T-helper 2 cell treated with Interferon-gamma antibody and Interleukin-4, amounts not matched to agents 5 μg/mL and 100 μg/mL, for 36 hours (primary cell): ENCODE measurements at places on chromosomes 12 and 14.

DNA sequence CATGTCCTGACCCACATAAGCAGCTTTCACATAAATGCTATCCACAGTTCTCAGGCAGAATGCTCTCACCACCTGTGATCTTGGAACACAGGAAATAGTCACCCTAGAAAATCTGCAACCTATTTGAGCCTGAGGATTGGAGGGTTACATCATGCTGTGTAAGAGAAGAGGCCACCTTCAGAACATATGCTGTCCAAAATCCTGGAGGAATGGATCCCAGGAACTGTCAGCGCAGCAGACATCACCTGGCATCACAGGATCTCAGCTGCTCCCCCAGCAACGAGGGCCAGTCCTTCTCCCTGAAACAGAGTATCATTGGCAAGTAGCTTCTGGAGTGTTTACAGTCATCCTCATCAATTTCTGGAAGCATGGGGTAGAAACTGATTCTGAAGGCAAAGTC lies 63.2 kb upstream of the LTA4H start:
- DNase-seq, result no peak

GRCh38 chr12:124518051-124518932 lies 49.1 kb downstream of the NCOR2 start:
- DNase-seq, result no peak

GRCh38 chr12:49057888-49058287 lies 2.7 kb downstream of the KMT2D start:
- no peak for DNase-seq

- no peak for DNase-seq
Measured at GRCh38 chr14:20723488-20723887, 22.2 kb upstream of the EDDM3A start.

DNA sequence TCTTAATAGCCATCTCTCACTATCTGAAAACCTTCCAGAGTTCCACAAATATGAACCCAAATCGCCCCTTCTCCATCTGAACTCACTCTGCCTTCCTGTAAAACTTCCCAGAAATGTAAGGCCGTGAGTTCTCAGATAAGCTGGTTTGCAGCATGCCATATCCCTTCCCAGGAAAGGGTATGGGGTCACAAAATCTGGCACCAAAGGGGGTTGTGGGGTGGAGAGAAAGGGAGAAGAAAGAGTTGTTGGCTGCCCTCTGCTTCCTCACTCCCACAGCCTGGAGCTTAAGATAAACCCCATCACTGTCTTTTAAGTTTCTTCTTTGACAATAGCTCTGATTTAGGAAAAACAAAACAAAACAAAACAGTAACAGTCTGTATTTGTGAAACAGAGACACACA lies 10.7 kb downstream of the TMTC1 start:
- no peak for DNase-seq

GRCh38 chr12:71333418-71333817 lies 106.2 kb upstream of the LGR5 start:
- no peak for DNase-seq

- DNase-seq, result no peak
Measured at GRCh38 chr12:65597527-65597926, 226.8 kb upstream of the HMGA2 start.

- no peak for DNase-seq
Measured at GRCh38 chr12:6165395-6165794, 34.8 kb upstream of the CD9 start.
